ENCODE measurements at places on chromosomes 12 and 14. TPM values are rescaled to one million over a fixed set of nuclear protein-coding genes. Genes with fewer than 3 reads are reported as not detected.

DNA sequence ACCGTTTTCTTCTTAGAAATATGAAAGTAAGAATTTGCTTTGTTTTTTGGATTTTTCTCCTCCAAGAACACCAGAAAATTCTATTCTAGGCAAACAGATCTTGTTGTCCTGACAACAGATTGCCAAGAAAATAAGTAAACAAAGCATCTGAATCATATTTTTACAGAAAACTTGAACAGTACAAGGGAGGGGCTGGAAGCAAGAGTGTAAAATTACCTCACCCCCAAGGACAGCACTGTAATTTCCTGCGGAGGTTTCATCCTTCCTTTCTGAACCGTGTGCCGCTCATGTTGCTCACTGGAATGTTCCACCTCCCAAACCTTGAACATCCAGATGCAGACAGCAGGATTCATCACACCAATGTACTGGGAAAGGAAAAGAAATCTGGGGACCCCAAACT, 5.4 kb upstream of the CAMKK2 start:
- no peaks in the 10 kb centered on the region for H3K27me3 ChIP-seq
- no peaks in the 10 kb centered on the region for H3K36me3 ChIP-seq
- DNase-seq = no peak

- no peak for DNase-seq
- no peaks in the 10 kb centered on the region for H3K27me3 ChIP-seq
- H3K36me3 ChIP-seq = peaks cover 16% of the 10 kb centered on the region
- H3K4me3 ChIP-seq = no peak overlapping the region
- no peaks in the 10 kb centered on the region for H3K4me1 ChIP-seq
- no peak overlapping the region for H3K27ac ChIP-seq
These were observed 113.1 kb downstream of the ITPR2 start for GRCh38 chr12:26719852-26720251.

Gene MAGOHB
- 66.2 TPM for total RNA-seq

Gene NTN4
- total RNA-seq = not detected

Gene GLT8D2
- total RNA-seq = not detected

GRCh38 chr14:32004300-32004699, 72.8 kb upstream of the ARHGAP5 start:
- no peak overlapping the region for H3K27ac ChIP-seq
- H3K4me3 ChIP-seq = no peak overlapping the region
- peaks cover 2% of the 10 kb centered on the region for H3K27me3 ChIP-seq
- no peak for DNase-seq
- H3K4me1 ChIP-seq = peaks cover 2% of the 10 kb centered on the region

- H3K27me3 ChIP-seq = peaks cover 34% of the 10 kb centered on the region
- H3K36me3 ChIP-seq = no peaks in the 10 kb centered on the region
- H3K4me3 ChIP-seq = no peak overlapping the region
- H3K27ac ChIP-seq = no peak overlapping the region
These were observed 106.9 kb downstream of the SCARB1 start for GRCh38 chr12:124756760-124757159.

GRCh38 chr14:75769047-75769685, 108.1 kb downstream of the TTLL5 start:
- no peaks in the 10 kb centered on the region for H3K27me3 ChIP-seq
- no peaks in the 10 kb centered on the region for H3K4me1 ChIP-seq
- DNase-seq = no peak
- no peak overlapping the region for H3K4me3 ChIP-seq

All from activated CD4-positive, alpha-beta memory T cell treated with anti-CD3 and anti-CD28 coated beads for 36 hours (primary cell).